Urothelium cell line (cell line): ENCODE measurements at places on chromosomes 3 and 15.

DNA sequence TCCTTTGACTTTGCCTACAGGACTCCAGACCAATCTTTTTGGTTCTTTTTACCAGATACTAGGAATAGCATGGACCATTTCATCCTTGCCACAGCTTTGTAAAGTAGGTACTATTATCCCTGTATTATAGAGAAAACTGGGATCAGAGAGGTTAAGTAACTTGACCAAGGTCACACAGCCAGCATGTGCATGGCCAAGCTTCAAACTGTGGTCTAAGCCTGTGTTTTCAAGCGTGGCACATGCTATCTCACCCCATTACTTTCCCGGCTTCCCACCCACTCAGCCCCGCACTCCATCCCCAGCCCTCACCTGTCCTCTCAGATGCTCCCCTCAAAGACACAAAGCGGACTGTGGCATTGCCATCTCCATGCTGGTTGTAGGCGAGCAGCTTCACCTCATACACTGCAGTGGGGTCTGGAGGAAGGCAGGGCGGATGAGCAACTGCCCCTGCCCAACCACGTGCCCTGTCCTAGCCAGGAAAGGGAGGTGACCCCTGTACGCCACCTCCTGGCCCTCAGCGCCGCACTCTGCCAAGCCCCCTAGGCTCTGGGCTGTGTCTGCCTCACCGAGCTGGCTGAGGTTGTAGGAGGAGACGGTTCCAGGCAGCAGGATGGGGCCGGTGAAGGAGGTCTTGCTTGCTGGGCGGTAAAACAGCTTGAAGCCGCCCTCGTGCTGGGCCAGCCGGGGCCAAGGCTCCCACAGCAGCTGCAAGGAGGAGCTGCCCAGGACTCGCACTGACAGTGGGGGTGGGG lies 25.7 kb downstream of the RNU5B-1 start:
- DNase-seq = no peak

GRCh38 chr3:16392717-16393116 lies 120.8 kb downstream of the RFTN1 start:
- DNase-seq = no peak

DNA sequence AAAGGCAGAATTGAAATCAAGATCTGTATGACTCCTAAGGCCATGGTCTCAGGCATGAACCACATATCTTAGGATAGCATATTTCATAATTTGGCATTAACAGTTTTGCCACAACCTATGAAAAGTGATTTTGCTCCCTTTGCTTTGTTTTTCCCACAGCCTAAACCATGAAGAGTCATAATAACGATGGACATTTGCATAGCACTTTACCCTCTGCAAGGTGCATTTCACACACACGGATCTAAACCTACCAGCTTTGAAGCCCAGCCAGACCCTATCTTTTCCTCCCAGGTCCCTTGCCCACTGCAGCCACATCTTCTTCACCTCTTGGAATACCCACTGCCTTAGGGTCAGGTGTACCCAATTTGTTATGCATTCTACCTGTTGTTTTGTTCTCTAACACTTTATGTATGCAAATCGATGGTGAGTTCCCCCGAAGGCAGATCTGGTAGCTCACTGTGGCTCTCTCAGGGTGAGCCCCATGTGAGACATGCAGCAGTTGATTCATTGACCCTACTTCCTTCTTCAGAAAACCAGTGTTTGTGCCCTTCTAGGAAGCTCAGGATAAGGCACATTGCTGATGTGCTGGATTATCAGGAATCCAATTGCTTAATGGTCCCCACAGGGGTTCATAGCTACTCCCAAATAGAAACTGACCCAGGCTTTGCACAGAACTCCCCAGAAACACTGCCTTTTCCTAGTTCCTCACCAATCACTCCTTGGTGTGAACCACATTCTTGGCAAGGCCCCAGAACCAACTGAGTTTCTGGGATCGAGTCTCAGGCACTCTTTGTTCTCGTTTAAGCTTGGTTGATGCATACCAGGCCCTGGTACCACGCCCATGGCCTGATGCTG lies 8.7 kb downstream of the ARHGAP31 start:
- no peak for DNase-seq

GRCh38 chr15:65982627-65983322 lies 113.5 kb downstream of the RAB11A start:
- no peak for DNase-seq

DNA sequence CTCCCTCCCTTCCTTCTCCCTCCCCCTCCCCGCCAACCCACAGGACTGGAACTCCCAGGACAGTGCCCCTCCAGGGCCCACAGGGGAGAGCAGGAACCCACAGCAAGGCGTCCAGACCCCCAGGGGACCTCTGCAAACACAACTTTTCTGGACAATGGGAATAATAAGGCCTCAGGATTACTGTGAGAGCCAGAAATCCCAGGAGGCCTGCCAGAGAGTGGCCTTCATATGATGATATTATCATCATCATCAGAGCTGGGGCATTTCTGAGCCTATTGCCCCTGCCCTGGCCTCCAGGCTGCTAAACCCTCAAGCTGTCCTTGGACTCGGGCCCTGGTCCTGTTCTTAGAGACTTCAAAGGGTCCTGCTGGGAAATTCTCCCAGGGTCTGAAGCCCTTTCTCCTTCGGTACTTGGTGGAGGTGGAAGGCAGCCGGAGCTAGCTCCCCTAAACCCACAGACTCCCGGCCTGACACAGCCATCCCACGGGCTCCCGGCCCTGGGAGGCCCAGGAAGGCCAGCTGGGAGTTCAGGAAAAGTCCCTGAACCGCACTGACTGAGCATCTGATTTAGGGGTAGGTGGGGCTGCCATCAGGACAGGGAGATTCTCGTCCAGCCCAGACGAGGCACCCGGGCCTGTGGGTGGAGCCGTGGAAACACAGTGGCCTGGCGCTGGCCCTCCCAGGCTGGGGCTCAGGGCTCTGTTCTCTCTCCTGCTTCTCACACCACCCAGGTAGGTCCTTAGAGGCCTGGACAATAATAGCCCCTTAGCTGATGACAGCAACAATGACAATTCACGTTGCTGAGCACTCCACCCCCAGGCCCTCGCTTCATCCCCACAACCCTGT lies 4.9 kb downstream of the CALML4 start:
- no peak for DNase-seq

- DNase-seq = peak; percentile 36
Observed at GRCh38 chr3:126983276-126983652, 349 bp downstream of the PLXNA1 start.

DNA sequence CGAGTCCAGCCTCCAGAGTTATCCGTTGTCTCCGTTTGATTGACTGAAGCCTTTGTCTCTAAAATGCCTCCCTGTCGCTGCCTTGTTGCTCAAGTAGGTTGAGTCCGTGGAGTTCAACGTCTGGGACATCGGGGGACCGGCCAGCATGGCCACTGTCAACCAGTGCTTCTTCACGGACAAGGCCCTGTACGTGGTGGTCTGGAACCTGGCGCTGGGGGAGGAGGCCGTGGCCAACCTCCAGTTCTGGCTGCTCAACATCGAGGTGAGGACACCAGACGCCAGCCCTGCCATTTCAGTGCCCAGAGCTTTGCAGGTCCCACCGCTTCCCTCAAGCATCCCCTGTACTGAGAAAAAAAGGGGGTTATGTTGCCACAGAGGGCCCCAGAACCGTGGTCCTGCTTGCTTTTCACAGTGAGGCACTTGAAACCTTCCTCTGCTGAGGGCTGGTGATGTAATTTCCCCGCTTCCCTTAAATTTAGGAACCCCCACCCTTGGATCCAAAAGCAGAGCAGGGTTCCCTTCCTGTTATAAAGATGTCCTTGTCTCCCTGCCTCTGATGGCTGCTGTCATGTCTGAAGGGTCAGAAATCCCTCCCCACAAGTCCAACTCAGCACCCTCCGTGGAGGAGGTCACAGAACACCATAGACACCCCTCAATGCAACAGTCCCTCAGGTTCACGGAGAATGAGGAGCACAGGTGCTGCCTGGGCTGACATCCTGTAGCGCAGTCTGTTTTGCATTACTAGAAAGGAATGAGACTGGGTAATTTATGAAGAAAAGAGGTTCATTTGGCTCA lies 105.7 kb downstream of the LRRK1 start:
- DNase-seq = no peak

DNA sequence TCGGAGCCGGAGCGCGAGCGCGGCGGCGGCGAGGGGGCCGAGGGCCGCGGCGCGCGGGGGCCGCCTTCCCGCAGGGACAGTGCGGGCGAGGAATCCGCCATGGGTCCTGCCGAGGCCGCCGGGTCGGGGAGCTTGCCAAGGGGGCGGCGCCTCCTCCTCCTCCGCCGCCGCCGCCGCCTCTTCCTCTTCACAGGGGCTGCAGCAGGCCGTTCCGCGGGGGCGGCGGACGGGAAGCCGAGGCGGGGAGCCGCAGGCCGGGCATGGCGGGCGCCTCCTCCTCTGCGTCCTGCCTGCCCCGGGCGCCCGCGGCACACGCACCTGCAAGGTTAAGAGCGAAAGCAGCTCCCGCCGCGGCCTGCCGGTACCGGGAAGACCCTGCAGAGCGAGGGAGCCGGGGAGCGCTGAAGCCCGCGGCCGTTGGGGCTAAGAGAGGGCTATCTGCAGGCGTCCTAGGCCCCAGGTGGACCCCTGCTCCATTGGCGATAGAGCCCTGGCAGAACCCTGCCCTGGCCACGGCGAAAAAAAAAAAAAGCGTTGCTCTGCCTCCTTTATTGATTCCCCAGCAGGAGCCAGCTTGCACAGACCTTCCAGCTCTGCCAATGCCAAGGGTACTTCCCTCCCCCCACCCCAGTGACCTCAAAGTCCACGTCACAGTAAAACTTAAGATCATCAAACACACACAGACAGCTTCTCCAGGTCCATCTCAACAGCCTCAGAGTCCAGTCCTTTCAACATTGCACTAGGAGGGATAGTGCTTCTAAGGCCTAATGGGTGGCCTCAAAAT lies at the start of gene LYSMD2:
Gene LYSMD2 (minus strand): TSS at position 134 of the 784 bp plus-strand sequence. CDS start 33 bp downstream, at position 101.
- peak; percentile 69 for DNase-seq

DNA sequence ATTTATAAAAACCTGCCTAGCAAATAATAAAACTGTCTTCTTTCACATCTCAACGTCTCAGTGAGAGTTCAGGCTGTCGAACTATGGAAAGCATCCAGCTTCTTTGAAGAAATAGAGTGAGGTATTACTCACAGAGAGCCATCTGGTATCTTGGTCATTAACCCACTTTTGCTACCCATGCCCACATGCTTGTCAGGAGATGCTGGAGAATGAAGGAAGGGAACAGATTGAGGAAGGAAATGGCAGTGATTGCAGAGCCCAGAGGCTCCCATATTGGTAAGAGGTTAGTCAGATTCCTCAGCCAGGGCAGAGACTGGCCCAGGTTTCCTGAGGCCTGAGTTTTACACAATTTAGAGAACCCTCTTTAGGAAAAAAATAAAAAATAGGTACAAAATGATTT lies 119.1 kb downstream of the B3GALNT1 start:
- no peak for DNase-seq

GRCh38 chr15:65918357-65918920 lies 49.1 kb downstream of the RAB11A start:
- no peak for DNase-seq

- DNase-seq = no peak
Observed at GRCh38 chr15:33313491-33313890, 2.7 kb downstream of the RYR3 start.

GRCh38 chr3:69762768-69763229 lies 23.5 kb downstream of the MITF start:
- no peak for DNase-seq

GRCh38 chr3:143234526-143234925 lies 115.0 kb downstream of the CHST2 start:
- DNase-seq = no peak

DNA sequence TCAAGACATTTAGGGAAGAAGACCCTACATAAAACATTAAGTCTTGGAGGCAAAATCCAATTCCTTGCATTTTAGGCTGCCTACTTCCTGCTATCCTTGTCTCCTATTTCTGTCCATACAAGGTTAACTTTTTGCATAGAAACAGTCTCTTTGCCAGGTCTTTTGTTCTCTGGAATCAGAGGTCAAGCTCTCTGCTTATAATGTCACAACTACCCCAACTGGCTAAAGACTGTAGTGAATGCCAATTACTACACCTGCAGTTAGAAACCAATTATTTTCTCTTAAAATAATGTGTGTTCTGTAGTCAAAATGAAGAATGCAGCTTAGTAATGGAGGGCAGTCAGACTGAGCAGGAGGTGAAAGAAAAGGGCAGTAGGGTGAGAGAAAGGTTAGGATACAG lies 856.2 kb downstream of the TUSC7 start:
- DNase-seq = no peak

DNA sequence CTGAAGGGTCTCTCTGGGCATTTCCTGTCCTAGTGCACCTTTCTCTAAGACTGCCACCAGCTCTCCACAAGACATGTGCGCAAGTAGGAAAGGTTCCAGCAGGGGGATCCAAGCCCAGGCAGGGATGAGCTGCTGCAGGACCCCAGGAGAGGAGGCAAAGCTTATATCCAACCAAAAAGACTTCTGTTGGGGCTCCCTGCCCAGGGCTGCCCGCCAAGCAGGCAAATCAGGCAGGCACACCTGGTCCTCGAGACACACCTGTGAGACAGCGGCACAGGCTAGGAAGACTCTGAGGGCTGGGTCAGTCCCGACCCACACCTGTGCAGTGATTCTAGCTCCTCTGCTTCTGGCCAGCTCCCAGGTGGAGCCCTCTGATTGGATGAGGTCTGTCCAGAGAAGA lies 80.6 kb downstream of the MYLK start:
- DNase-seq = no peak

GRCh38 chr3:49930168-49930690 lies 618 bp upstream of the MON1A start:
- no peak for DNase-seq

- no peak for DNase-seq
Observed at GRCh38 chr3:13939206-13939605, 59.3 kb upstream of the WNT7A start.

DNA sequence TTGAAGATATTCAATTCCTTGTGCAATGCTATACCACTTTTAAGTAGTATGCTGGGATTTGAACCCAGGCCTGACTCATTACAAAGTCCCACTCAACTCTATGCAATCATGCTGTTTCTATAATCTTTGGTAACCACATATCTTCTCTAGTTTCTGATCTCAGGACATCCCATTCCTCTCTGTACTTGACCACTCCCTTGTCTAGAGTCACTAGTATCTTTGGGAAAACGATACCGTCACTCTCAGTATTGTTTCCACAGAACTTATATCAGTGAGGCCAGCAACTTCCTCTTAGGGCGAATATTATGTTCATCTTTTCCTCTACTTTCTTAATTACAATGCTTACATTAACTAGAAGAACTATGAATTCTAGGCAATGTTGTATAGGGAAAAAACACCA lies 137.3 kb upstream of the TSPAN3 start:
- DNase-seq = no peak
